CD8-positive, alpha-beta memory T cell (primary cell): ENCODE measurements at places on chromosomes 1 and 21. TPM values are rescaled to one million over a fixed set of nuclear protein-coding genes. Genes with fewer than 3 reads are reported as not detected.

HOOK1 gene
- total RNA-seq = 4.4 TPM

CCDC185 gene
- total RNA-seq = not detected

PCP4 gene
- total RNA-seq = not detected

KCNJ6 gene
- not detected for total RNA-seq

AMPD1 gene
- not detected for total RNA-seq

DNA sequence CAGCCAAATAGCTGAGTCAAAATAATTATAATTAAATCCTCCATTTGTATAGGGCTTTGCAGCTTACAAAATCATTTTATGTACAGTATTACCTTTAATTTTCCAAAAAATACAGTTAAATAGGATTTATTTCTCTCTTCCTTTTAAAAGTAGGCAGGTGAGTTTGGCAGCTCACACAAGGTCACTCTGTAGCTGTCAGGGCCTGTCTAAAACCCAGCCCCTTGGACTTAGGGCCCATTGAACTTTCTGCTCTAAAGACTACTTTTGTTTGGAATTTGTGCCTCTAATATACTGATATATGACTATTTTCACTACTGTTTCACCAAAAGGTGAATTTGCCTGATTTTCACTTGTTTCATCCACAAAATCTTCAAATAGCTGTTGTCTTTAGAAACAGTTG, 10.3 kb downstream of the ROR1 start:
- DNase-seq = no peak
- no peaks in the 10 kb centered on the region for H3K4me1 ChIP-seq
- H3K36me3 ChIP-seq = no peaks in the 10 kb centered on the region
- no peak overlapping the region for H3K4me3 ChIP-seq
- no peak overlapping the region for H3K27ac ChIP-seq

- H3K4me3 ChIP-seq = no peak overlapping the region
- H3K36me3 ChIP-seq = no peaks in the 10 kb centered on the region
- no peak for DNase-seq
- no peaks in the 10 kb centered on the region for H3K4me1 ChIP-seq
Observed at GRCh38 chr21:23743821-23744220, 1863.5 kb downstream of the MRPL39 start.

GRCh38 chr1:99218572-99218971, 45.7 kb upstream of the PLPPR4 start:
- H3K36me3 ChIP-seq = no peaks in the 10 kb centered on the region
- no peaks in the 10 kb centered on the region for H3K27me3 ChIP-seq
- no peaks in the 10 kb centered on the region for H3K4me1 ChIP-seq
- no peak for DNase-seq

GRCh38 chr1:170617591-170618330, 46.2 kb upstream of the PRRX1 start:
- H3K4me3 ChIP-seq = no peak overlapping the region
- no peak overlapping the region for H3K27ac ChIP-seq
- DNase-seq = no peak
- H3K27me3 ChIP-seq = no peaks in the 10 kb centered on the region

DNA sequence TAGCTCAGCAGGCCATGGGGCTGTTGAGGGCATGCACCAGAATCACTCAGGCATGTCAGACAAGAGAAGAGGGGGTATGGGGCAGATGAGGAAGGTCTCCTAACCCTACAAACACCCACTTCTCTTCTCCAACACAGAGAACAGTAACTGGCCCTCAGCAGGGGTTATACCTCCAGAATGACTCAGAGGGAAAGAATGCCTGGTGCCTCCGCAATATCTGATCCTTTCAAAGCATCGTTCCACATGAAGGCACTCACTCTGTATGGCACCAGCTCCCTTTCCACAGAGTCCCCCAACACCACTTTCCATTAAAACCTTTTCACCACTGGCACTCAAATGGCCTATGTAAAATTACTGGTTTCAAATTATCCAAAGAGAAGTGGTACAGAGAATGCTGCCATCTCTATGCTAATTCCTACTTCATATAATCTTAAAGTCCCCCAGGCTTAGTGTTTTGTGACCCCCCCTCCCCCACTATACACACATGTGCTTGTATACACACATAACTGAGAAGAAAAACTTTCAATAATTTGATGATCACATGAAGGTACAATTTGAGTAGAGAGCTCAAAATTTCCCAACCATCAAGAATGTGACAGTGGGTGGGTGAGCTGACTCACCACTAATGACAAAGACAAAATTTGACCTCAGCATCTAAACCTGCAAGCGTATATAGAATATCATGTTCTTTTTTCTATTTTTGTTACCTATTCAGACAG, 91.5 kb downstream of the SIPA1L2 start:
- H3K27ac ChIP-seq = no peak overlapping the region
- no peaks in the 10 kb centered on the region for H3K27me3 ChIP-seq
- DNase-seq = no peak
- no peaks in the 10 kb centered on the region for H3K36me3 ChIP-seq
- H3K4me1 ChIP-seq = no peaks in the 10 kb centered on the region

- no peak overlapping the region for H3K4me3 ChIP-seq
- no peak for DNase-seq
- no peaks in the 10 kb centered on the region for H3K4me1 ChIP-seq
- H3K27ac ChIP-seq = no peak overlapping the region
- no peaks in the 10 kb centered on the region for H3K36me3 ChIP-seq
- H3K27me3 ChIP-seq = no peaks in the 10 kb centered on the region
Observed at GRCh38 chr1:87495870-87496269, 167.2 kb downstream of the LMO4 start.

GRCh38 chr1:204219971-204220616, 6.3 kb upstream of the GOLT1A start:
- H3K4me3 ChIP-seq = no peak overlapping the region
- no peaks in the 10 kb centered on the region for H3K4me1 ChIP-seq
- H3K36me3 ChIP-seq = no peaks in the 10 kb centered on the region
- DNase-seq = no peak

DNA sequence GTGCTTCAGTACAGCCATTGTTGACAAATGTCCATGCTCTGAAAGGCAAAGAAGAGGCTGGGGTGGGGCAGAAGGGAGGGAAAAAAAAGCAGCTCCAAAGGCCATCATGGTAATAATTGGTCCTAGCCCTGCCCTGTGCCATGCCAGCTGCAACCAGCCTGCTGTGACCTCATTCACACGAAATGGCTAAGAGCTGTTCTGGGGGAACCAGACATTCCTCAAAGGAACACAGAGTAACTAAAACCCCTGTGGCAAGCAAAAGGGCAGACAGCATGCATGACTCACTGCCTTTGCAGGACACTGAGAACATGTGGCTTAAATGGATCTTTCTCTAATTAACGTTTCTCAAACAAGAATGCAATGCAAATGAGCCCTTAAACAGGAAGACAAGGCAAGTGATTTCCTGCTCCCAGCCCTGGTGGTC, 42.3 kb downstream of the STYXL2 start:
- H3K27ac ChIP-seq = no peak overlapping the region
- no peak for DNase-seq
- no peak overlapping the region for H3K4me3 ChIP-seq
- peaks cover 3% of the 10 kb centered on the region for H3K27me3 ChIP-seq
- no peaks in the 10 kb centered on the region for H3K36me3 ChIP-seq

- H3K27me3 ChIP-seq = no peaks in the 10 kb centered on the region
- no peak overlapping the region for H3K4me3 ChIP-seq
- H3K4me1 ChIP-seq = no peaks in the 10 kb centered on the region
- H3K27ac ChIP-seq = no peak overlapping the region
Observed at GRCh38 chr1:55713516-55713915, 498.4 kb upstream of the USP24 start.

DNA sequence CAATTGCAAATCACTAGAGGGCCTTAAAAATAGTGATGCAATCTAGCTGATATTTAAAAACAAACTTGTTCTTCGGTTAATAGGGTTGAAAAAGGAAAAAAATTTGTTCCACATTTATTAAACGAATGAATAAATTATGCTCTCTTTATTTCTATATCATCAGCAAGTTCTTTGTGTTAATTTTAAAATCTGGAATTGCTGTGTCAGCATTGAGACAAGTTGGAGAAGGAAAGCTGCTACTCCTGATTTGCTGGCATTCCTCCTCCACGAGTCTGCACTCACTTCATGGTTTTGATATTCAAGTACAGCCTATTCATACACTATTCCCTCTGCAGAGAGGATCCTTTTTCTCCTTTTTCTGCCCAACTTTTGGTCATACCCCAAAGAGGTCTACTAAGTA, 117.6 kb downstream of the MRPL39 start:
- no peak for DNase-seq
- H3K4me3 ChIP-seq = no peak overlapping the region
- no peaks in the 10 kb centered on the region for H3K4me1 ChIP-seq
- no peak overlapping the region for H3K27ac ChIP-seq

DNA sequence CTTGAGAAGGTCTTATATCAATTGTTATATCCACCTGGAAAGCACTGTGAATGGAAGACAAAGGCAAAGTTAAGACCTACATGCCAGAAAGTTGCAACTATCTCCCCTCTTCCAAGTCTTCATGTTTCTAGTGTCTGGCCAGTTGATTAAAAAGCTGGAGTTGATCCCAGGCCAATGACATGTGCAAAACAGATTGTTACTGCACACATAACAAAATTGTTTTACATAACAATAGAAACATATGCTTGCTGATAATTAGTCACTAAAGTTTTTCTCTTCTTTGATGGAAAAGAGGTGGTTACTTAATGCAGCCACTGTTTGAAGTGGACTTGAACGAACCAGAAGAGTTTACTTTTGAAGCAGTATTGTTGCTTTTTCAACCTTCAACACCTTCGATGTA, 158.2 kb downstream of the TGFBR3 start:
- H3K27ac ChIP-seq = peak overlapping the region; percentile 22
- peaks cover 35% of the 10 kb centered on the region for H3K4me1 ChIP-seq
- peaks cover 9% of the 10 kb centered on the region for H3K36me3 ChIP-seq
- no peak for DNase-seq
- no peak overlapping the region for H3K4me3 ChIP-seq

- no peak overlapping the region for H3K4me3 ChIP-seq
- H3K36me3 ChIP-seq = no peaks in the 10 kb centered on the region
- no peak overlapping the region for H3K27ac ChIP-seq
- H3K27me3 ChIP-seq = no peaks in the 10 kb centered on the region
Observed at GRCh38 chr1:180376253-180376652, 126.1 kb downstream of the ACBD6 start.
